ENCODE measurements at places on chromosomes 4 and X.

DNA sequence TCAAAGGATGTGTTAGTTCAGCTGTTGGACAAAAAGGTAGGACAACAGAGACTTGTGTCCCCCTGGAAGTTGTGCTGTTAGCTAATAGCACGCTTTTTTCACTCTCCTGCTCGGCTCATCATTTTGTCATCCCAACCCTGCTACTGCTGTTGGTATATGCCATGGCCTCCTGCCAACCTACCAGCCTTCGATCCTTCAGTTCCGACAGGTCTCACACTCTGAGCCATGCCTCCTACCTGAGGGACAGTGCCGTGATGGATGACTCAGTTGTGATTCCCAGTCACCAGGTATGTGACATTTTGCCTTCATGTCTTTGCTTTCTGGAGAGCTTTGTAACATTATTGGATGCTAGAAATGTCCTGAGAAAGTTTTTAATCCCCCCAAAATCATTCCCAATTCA, 268.1 kb downstream of the ANK2 start:
- no peak for DNase-seq

DNA sequence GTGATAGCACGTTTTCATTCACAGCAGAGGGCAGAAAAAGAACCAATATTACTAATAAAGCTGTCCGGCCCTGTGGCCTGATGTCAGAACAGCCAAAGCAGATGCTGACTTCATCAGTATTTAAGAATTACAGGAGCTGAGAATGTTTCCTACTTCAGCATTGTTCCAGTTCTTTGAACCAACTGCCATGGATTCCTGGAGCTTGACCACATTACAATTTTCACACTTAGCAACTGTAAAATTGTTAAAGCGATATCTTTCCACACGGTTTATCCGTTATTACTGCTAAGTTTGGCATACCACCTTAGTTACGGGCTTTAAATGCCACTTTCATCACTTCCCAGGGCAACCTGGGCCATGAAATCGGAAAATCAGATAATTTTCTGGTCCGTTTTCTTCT, 118.2 kb downstream of the EPHA5 start:
- DNase-seq: no peak

GRCh38 chrX:144946666-144947065, 300.6 kb upstream of the SPANXN1 start:
- no peak for DNase-seq

GRCh38 chrX:67724359-67725110, 180.7 kb downstream of the AR start:
- no peak for DNase-seq

DNA sequence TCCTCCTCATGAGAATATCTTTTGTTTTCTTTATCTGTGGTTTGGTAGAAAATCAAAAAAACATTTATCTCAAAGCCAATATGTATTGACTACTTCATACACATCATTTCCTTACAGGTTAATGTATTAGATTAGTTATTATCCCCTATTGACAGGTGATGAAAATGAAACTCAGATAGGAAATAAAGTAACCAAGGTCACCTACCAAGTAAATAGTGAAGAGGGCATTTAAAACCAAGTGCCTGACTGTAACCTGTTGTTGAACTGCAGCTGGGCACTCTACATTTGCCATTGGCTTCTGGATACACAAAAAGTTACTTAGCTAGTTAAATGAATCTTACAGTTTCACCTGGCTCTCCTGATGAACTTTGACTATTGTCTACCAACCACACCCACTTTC, 41.4 kb upstream of the CTSO start:
- no peak for DNase-seq

- no peak for DNase-seq
These were observed 317.6 kb upstream of the GNPDA2 start for GRCh38 chr4:45043911-45044310.

DNA sequence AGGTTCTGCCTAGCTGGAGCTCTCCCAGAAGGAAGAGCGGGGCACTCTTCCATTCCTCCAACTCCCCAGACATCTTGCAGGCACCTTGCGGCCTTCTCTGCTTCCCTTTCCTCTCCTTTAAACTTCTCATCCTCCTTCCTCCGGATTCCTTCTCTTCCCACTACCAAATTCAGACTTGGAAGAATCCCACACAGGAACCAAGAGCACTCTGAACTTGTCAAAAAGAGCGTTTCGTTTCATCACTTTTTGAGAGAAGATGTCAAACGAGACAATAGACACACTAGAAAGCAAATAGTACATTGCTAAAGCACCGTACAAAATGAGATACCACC, 512 bp upstream of the UCP1 start:
- DNase-seq: no peak

All from GM04504 (cell line).